ENCODE measurements at places on chromosomes 7 and 10.

DNA sequence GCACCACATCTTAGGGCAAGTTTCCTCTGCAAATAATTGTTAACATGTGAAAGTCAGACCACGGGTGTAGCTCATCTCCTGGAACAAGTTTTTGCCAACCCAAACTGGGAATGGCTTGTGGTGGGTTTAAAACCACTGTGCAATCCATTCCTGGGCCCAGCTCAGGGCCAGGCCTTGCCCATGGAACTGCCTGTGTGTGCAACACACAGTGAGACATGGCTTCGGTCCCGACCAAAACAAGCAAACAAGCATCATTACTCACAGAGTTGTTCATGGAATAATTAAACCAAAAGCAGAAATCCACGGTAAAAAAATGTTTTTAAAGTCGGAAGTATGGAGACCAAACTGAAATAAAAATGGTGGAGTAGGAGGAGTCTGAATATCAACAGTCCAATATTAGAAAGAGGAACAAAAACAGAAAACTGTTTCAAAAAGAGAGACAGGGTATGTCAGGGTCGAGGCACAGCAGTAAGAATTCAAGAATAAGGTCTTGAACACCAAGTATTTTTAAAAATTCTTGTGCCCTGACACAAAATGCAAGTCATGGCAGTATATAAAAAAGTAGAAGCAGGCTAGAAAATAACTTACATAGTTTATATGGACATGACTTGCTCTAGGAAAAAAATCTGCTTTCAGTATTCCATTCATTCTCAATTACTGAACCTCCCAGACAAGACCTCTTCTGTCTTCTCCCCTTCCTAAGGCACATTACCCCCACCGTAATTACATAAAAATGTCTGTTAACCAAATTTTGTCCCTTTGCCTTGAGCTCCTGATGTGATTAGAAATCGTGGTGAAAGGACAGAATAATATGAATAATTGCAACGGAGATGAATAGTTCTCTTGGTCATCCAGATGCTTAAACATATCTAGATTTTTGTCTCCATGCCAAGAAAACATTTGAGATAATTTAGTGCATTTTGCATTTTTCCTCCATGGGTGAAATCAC is 88.4 kb downstream of the FAS start:
- no peak for DNase-seq
- H3K27ac ChIP-seq, result no peak overlapping the region
- H3K4me1 ChIP-seq, result peaks cover 13% of the 10 kb centered on the region

GRCh38 chr7:116037401-116037800 is 6.8 kb upstream of the TFEC start:
- no peaks in the 10 kb centered on the region for H3K4me1 ChIP-seq
- DNase-seq, result no peak
- no peaks in the 10 kb centered on the region for H3K27me3 ChIP-seq
- no peak overlapping the region for H3K4me3 ChIP-seq

DNA sequence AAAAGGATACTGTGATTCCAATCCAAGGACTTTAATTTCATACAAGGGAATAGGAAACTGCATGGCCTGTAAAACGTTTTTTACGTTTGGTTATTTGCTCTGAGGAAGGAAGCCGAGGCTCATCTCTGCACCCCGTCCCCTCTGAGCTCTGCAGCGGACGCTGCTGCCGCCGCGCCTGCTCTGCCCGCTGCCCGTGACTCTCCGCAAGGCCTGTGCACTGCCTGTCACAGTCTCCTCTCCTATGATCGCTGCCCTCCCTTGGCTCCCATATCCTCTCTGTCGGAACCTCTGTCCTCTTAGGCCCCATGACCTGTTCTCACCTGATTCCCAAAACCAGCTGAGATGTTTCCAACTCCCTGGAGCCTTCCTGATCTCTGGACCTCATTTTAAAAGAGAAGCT is 320.3 kb upstream of the ZNF32 start:
- H3K4me1 ChIP-seq, result peaks cover 23% of the 10 kb centered on the region
- H3K4me3 ChIP-seq, result no peak overlapping the region
- H3K27ac ChIP-seq, result no peak overlapping the region

DNA sequence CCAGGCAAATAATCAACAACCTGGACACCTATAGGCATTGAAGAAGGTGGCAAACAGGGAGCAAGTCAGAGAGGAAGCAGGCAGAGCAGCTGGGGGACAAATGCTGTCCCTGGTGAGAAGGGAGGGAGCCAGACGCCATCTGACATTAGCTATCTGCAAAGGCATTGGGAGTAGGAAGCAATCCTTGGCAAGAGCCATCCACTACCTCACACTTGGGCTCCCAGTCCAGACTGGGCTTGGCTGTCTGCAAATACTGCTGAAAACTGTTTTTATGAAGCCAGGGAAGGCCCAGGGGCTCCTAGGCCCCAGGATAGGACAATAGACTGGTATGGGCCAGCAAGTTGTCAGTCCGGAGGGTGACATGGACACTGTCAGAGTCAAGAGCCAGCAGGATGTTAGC is 132.5 kb downstream of the SORBS1 start:
- DNase-seq, result no peak
- H3K27me3 ChIP-seq, result no peaks in the 10 kb centered on the region
- peaks cover 10% of the 10 kb centered on the region for H3K4me1 ChIP-seq
- no peaks in the 10 kb centered on the region for H3K36me3 ChIP-seq
- no peak overlapping the region for H3K4me3 ChIP-seq

DNA sequence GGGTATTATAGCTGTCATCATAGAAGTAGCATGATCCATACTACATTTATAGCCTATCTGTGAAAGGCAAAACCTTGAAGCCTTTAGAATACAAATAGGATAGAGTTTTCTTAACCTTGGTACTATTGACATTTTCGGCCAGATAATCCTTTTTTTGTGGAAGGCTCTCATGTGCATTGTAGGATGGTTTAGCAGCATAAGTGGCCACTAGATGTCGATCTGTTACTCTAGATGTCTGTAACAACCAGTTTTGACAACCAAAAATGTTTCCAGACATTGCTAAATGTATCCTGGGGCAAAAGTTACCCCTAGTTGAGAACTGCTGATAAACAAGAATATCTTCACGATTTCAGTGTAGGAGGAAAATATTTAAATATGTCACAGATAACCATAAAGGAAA is 319.4 kb upstream of the GALNT17 start:
- no peak for DNase-seq
- no peaks in the 10 kb centered on the region for H3K27me3 ChIP-seq
- H3K27ac ChIP-seq, result no peak overlapping the region
- no peaks in the 10 kb centered on the region for H3K36me3 ChIP-seq
